ENCODE measurements at places on chromosomes 16 and 17. TPM values are rescaled to one million over a fixed set of nuclear protein-coding genes. Genes with fewer than 3 reads are reported as not detected.

The ATP2A1 gene
- 0.84 TPM for total RNA-seq

The NKD1 gene
- 1.9 TPM for total RNA-seq

The KRTAP4-5 gene
- total RNA-seq: not detected

The CLEC19A gene
- not detected for total RNA-seq

The MAPT gene
- total RNA-seq: 0.19 TPM

The RSAD1 gene
- total RNA-seq: 53.4 TPM

The KRTAP4-6 gene
- total RNA-seq: not detected

The ADAM11 gene
- 0.39 TPM for total RNA-seq

The C16orf89 gene
- not detected for total RNA-seq

The TANGO6 gene
- total RNA-seq: 42.8 TPM
